ENCODE measurements at places on chromosomes 7 and 10.

GRCh38 chr10:35306852-35307251 lies 29.5 kb upstream of the CCNY start:
- DNase-seq, result peak; percentile 94

DNA sequence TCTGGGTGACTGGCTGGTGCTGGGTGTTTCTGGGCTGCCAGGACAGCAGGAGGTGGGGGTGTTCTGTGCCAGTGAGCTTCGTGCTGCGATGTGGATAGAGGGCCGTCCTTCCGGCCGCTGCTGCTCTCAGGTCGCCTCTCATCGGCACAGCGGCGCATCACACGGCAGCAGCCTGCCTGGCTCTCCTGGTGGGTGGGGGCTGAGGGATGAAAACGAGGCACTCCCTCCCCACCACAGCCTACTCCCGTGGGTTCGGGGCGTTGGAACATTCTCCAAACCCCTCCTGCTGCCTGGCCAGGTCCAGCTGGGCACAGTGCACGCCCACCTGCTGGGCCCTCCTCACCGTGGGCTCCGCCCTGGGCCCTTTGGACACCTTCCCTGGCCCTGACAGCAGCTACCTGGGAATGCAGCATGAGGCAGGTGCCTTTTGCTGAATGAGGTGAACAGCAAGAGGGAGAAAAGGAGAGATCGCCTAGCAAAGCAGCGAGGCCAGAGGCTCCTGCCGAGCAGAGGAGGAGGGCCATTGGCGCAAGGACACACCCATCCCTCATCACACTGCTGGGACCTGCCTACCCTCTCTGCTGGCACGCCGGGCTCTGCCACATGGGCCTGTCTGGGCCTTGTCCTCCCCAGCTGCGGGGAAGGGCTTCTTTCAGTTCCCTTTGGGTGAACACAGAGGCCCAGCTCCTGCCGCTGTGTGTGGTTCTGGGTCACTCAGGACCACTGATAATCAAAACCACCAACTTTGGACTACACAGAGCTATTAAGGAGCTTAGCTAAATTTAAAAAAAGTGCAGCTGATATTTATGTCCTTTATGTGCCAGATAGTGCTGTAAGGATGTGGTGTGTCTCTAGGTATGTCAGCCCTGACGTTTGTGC lies 33.4 kb downstream of the INPP5A start:
- no peak for DNase-seq

GRCh38 chr10:78770167-78771090 lies 298.3 kb upstream of the ZMIZ1 start:
- peak; percentile 4 for DNase-seq

- no peak for DNase-seq
Measured at GRCh38 chr10:115674496-115674895, 581.3 kb downstream of the ATRNL1 start.

DNA sequence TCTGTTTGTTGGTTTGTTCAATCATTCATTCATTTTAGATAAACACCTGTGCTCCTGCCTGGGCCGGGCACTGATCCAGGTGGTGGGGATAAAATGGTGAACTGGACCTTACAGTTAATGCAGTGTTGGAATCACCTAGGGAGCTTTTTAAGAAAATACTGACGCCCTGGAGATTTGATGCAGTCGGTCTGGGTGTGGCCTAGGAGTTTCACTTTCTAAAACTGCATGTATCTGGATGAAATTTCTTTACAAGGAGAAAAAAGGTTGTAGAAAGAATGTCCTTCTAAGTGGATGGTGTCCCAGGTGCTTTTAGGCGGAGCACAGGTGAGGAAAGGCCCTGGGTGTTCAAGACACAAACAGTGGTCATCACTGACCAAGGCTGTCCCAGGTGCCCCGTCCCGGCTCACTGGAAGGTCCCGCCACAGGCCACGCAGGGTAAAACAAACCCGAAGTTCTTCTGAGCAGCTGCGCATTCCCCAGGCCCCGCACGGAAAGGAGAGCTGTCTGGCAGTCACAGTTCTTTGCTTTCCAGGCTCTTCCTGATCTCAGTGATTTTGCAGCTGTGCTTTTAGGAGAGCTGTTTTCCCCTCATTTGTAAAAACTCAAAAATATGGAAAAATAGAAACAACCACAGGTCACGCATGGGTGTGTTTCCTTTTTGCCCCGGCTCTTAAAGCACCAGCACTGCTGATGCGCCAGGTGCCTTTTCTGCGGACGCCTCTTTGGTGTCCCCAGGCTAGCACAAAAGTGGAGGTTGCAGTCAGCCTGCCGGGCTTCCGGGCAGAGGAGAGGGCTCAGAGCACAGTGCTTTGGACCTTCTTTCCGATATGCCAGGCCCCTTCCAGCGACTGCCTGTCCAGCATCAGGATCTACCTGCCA lies 161.9 kb downstream of the GRK5 start:
- DNase-seq, result no peak

GRCh38 chr10:64408391-64409183 lies 887.4 kb downstream of the REEP3 start:
- DNase-seq, result no peak

GRCh38 chr7:16989811-16990413 lies 108.1 kb upstream of the AGR3 start:
- peak; percentile 81 for DNase-seq

GRCh38 chr10:13167568-13167967 lies 6.2 kb downstream of the MCM10 start:
- no peak for DNase-seq

GRCh38 chr10:22545643-22546042 lies 168.7 kb downstream of the PIP4K2A start:
- DNase-seq, result no peak

GRCh38 chr10:44374155-44374554 lies 10.7 kb downstream of the CXCL12 start:
- DNase-seq, result no peak

GRCh38 chr10:119297207-119297968 lies 90.0 kb downstream of the GRK5 start:
- no peak for DNase-seq

DNA sequence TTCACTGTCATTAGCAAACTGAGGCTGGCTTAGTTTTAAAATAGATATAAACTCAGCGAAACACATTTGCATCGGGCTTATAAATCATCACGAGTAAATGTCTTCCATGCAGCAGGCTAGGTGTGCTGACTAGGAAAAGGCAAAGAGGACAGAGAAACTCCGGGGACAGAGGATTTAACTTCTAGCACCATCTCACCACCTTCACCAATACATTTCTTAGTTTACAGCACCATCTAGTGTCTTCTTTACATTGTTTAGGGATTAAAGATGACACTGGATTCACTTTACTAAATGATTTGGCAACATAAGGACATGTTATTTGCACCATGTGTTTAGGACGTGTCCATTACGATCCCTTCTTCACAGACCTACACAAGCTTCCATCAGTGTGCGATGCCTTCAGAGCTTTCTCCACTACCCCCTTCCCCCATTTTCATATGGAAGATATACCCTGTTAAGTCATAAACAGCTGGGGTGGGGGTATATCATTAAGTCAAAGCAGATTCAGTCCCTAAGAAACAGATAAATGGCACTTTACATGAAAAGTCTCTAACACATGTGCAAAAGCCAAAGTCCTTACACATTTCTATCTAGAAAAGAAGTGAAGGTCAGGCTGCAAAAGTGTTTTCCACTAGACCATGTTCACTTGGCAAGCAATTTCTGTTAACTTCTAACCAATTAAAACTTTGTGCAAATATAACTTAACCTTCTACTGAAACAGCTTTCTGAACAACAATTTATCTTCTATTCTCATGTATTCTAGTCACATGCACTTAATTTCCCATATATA lies 103.3 kb downstream of the GRB10 start:
- no peak for DNase-seq

GRCh38 chr10:52483587-52483986 lies 169.5 kb downstream of the DKK1 start:
- DNase-seq, result no peak

DNA sequence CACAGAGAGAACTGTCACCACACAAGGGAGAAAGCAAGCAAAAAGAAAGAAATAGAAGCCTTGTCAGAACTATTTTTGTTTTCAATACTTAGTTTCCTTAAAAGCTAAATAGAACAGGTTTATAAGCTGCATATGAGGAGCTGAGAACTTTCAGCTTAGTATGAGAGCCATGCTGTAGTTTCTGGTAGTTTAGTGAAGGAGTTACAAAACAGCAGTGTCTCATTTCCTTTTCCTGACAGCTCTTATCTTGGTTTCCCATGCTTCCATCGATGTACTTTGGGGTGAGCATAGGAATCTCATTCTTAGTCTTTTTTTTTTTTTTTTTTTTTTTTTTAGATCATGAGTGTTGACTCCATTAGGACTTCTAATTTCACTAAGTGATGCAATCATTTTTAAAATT lies 8.6 kb upstream of the CHRM2 start:
- no peak for DNase-seq

DNA sequence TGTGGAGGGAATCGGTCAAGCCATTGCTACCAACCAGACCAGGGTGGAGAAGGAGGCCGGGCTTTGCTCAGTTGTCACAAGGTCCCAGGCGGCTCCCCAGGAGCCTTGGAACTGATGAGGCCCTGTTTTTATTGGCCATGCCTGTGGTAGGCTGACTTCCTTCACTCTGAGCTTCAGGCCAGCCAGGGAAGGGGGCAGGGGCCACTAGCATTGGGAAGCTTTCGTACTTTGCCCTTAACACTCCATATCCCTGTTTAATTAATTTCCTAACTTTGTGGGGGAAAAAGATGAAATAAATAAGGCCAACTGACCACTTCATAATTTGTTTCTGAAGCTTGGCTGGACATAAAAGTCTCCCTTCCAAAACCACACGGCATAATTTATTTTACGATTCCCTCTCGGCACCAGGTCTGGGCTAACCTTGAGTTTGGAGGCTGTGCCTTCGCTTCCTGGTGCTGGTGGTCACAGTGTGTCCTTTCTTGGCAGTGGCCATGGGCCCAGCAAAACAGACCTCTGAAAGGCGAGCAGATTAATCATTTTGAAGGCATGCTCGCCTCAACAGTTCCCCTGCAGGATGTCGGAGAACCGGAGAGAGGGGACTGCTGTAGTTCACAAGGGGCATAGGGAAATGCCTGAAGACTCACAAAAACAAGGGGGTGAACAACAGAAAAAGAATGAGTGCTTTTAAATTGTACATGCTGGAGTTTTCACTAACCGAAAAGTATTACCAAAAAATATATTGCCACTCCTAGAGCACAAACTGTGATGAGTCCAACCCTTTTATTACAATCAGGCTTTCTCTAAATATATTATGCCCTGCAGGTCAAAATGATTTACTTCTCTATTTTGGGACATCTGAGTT lies 966.0 kb downstream of the LRMDA start:
- DNase-seq, result no peak

GRCh38 chr10:110762849-110763211 lies 108.9 kb upstream of the PDCD4 start:
- no peak for DNase-seq

DNA sequence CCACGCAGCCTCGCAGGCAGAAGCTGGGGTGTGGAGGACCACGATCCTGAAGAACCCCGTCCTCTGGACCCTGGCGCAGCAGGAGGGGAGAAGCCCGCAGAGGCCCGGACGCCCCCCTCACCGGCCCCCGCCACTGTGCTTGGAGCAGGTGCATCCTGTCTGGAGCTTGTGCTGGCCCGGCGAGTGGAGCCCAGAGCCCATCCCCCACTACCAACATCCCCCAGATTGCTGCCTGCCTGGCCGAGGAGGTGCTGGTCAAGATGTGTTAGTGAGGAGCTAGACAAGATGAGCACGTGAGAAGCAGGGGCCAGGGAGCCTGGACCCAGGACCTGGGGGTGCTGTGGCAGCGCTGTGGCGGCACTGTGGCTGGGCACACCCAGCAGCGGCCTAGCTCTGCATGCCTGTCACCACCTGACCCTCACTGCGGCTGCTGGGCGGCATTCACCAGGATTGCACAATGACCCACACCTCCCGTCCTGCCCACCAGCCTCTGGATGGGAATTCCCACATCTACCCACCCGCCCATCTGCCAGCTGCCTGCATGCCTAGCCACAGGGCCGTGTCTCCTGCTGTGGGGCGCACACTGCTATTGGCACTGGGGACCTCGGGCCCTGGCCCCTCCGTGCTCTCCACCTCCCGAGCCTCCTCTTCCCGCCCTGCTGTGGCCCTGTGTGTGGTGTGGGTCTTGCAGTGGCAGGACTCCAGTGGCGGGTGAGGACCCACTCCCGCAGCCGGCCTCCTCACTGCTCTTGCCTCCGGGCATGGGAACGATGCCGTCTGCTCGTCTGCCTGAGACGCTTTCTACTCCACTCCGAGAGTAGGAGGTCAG lies 11.8 kb downstream of the GPR146 start:
- no peak for DNase-seq

DNA sequence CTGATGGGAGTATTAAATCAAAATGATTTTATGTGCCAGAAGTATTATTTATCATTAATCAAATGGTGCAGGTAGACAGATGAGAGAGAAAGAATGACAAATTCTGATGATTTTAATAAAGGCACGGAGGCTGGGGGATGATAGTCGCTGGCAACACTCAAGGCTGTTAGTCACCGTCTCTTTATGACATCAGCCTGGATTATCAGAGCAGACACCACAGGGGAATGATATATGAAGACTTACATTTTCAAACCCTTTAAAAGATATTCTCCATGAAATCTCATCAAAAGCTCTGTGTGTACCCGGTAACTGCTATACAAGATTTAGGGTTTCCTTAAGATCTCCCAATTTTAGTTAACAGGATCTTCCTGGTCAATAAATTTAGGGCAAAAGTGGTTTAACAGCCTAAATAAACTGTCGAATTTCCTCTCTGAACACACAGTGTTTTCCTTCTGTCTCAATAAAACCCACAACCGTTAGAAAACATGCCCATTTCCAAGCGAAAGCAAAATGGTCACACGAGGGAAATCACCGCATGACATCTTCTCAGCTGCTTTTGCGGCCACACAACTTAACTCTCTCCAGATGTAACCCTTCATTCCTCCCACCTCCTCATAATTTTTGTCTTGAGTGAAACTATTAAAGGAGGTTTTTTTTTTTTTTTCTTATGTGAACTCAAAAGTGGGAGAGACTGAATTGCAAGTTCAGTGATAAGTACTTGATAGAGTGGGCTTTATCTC lies 133.2 kb upstream of the FAM171A1 start:
- no peak for DNase-seq

DNA sequence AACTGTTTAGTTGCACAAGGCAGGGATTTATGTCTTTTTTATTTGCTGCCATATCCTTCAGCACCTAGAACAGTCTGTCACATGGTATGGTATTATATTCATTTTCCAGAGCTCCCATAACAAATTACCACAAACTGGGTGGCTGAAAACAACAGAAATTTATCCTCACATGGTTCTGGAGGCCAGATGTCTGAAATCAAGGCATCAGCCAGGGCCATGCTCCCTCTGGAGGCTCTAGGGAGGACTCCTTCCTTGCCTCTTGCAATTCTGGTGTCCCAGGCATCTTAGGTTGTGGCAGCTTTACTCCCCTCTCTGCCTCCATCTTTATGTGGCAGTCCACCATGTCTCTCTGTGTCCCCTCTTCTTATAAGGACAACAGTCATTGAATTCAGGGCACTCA lies 43.1 kb downstream of the MET start:
- no peak for DNase-seq

DNA sequence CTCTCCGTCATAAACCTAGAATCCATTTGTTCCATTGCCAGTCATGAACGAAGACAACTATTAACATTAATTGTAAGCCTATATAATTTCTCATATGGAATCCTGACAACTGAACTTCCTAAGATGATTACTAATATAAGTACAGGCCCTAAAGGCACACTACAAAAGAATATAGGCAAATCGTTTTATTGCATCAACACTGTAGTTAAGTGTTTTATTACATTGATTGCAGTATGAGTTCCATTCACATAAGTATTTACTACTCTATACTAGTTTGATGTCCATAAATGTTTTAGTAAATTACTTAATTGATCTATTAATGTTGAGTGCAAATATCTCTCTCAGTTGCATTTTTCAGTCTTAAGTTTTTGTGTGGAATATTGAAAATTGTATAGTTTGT lies 113.1 kb upstream of the SEMA3C start:
- no peak for DNase-seq

Data from RWPE2 (cell line).